ENCODE measurements at places on chromosomes 1 and 21. TPM values are rescaled to one million over a fixed set of nuclear protein-coding genes. Genes with fewer than 3 reads are reported as not detected.

MGST3 gene
- total RNA-seq, result 366 TPM

HES5 gene
- not detected for total RNA-seq

IFT25 gene
- total RNA-seq, result 116 TPM

UQCRH gene
- total RNA-seq, result 186 TPM

CTH gene
- total RNA-seq, result 14.7 TPM

IFNLR1 gene
- 9.3 TPM for total RNA-seq

POLR3GL gene
- total RNA-seq, result 17.8 TPM

PDE4B gene
- 9.6 TPM for total RNA-seq

VHLL gene
- total RNA-seq, result not detected

CFAP107 gene
- not detected for total RNA-seq

ERICH3 gene
- not detected for total RNA-seq

PEAR1 gene
- total RNA-seq, result 15.2 TPM

- no peak for DNase-seq
These were observed 121.2 kb downstream of the ITSN1 start for GRCh38 chr21:33763582-33763899.

GRCh38 chr1:110444561-110444960, 6.4 kb upstream of the PROK1 start:
- no peak for DNase-seq

GRCh38 chr1:204723131-204723787, 37.7 kb upstream of the LRRN2 start:
- peak; percentile 9 for DNase-seq

DNA sequence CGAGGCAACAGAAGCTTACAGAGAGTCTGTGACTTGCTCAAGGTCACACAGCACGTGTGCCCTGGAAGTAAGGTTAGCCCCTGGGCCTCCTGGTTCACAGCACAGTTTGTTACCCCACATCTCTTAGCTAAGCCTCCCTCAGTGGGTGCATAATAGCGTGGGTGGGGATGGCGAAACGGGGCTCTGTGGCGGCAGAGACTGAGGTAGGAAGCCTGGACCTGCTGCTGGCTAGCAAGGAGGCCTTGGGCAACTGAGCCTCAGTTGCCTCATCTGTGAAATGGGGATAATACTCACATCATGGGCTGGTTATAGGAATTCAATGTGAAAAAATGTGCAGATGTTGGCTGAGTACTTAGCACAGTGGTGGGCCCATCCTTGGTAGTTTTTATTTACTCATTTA, 596 bp downstream of the PADI4 start:
- DNase-seq, result no peak

DNA sequence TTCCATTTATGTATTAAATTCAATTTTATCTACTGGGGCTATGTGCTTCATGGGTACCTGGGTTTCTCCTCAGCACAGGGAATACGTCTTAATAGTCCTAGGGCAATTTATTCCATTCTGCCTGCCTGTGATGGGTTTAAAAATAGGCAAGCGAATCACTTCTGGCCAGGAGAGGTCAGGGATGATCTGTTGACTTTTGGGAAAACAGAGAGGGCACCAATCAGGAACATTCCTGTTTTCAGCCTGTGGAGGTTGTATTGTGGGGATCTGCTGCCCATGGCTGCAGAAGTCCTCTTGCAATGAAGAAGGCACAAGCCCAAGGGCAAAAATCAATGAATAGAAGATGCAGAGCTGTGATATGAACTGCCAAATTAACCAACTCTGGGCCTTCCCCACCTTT, 303.1 kb downstream of the CTH start:
- DNase-seq, result no peak

DNA sequence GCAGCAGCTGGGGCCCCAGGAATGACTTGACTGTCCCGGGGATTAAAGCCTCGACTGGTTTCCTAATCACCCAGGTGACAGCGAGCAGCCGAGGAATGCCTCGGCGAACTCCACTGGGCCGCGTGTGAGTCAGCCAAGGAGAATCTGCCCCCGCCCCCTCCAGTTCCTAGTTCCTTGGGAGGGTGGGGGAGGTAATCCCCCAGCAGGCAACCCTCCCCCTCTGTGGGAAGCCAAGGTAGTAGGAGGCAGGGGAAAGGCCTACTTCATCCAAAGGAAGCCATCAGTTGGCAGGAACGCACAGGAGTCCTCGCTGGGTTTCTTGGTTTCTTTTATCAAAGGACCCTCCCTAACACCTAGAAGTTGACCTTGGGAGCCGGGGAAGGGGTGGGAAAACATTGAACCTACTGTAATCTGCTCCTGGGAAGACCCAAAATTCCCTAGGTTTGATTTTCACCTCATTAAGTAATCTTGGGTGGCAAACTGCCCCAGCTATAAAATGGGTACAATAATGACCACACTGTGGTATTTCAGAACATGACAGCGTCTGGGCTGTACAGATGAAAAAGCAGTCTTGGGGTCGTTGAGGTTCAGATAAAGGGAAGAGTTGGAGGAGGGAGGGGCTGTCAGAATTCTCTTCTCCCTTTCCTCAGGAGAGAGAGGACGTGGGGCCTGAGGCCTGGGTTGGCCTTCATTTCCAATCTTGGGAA, 1.4 kb downstream of the TENT5B start:
- DNase-seq, result peak; percentile 92

DNA sequence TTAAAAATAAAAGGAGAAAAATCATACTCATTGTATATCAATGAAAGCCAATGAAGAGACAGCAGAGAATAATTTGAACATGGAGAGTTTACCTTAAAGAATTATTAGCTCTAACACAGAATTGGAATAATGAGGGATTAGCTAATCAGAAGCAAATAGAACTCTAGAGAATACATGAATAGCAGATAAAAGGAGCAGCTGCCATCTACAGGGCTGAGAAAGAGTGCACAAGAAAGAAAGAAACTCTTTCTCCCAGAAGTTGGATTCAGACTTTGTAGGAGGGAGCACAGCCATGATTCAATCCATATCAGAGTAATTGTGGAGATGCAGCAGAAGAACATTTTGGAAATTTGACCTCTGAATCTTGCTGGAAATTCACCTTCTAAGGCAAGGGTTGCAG, 1171.2 kb downstream of the PLA2G4A start:
- DNase-seq, result no peak

- DNase-seq, result no peak
These were observed 13.4 kb upstream of the KRTAP7-1 start for GRCh38 chr21:30842990-30843389.

DNA sequence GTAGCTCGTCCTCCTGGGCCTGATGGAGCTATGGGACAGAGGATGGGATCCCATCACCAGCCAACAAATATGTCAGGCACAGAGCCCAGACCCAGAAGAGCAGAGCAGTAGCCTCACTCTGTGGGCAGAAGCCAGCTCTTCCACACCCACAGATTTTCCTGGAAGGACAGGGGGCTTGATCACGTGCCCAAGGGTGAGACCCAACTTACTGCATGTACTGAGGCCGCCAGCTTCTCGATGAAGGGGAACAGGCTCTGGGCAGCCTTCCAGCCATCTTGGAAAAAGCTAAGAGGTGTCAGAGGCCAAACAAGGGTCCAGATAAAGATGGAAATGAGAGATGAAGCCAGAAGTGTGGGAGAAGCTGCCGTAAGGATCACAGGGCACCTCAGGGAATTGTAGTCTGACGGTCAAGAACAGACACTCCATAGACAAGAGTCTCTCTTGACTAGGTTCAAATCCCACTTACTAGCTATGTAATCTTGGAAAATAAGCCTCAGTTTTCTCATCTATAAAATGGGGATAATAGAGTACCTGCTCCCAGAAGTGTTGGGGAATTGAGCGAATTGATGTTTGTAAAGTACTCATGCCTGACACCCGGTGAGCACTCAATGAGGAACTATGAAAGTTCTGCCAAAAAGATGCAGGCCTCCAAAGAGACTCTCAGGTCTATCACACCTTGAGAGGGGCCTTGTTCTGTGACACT, 17.0 kb upstream of the TCEA3 start:
- DNase-seq, result no peak

- no peak for DNase-seq
These were observed 477.8 kb upstream of the CAMK1G start for GRCh38 chr1:209105701-209106100.

GRCh38 chr1:56339786-56340465, 239.4 kb downstream of the PLPP3 start:
- DNase-seq, result peak; percentile 30

- DNase-seq, result peak; percentile 69
These were observed 297.6 kb upstream of the VAMP3 start for GRCh38 chr1:7473223-7474142.

DNA sequence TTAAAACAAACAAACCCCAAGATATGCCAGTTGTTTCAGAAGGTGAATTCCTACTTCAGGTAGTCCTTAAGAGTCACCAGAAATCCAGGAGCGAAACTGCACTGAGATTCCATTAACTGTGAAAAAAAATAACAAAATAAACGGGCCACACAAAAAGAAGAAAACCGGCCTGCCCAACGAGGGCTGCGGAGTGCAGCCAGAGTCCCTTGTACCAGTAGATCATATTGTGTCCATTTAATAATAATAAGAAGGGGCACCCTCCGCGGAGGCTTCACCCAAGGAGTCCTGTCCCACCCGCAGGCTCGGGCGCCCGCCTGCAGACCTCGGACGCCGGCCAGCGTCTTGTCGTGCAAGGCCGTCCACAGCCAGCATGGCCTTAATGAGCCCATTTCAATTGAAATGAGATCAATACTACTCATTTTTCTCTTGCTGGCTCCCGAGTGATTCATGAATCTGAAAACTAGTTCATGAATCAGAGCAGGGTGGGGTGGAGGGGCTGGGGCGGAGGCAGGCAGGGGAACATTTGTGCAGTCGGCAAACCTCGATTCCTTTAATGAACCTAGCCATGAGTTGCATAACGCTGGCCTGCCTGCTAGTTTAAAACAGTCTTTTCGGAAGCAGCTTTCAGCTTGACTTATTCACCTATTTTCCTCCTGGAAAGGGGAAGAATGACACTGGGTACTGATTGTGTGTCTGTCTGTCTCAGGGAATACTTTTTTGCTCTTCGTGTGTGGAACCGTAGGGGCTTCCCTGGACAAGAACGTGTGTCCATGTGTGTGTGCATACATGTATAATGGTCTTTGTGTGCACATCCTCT, 113.1 kb upstream of the IRF2BP2 start:
- peak; percentile 61 for DNase-seq

- DNase-seq, result peak; percentile 3
These were observed at the start of gene TIAM1 for GRCh38 chr21:31343680-31344480. Gene TIAM1, minus strand, starts transcription at chr21:31344261. Its CDS starts 77,289 bp downstream, at chr21:31266972.

- no peak for DNase-seq
These were observed 65.9 kb downstream of the KCNK1 start for GRCh38 chr1:233679591-233680373.

GRCh38 chr1:55916481-55916880, 662.9 kb downstream of the PLPP3 start:
- DNase-seq, result no peak

DNA sequence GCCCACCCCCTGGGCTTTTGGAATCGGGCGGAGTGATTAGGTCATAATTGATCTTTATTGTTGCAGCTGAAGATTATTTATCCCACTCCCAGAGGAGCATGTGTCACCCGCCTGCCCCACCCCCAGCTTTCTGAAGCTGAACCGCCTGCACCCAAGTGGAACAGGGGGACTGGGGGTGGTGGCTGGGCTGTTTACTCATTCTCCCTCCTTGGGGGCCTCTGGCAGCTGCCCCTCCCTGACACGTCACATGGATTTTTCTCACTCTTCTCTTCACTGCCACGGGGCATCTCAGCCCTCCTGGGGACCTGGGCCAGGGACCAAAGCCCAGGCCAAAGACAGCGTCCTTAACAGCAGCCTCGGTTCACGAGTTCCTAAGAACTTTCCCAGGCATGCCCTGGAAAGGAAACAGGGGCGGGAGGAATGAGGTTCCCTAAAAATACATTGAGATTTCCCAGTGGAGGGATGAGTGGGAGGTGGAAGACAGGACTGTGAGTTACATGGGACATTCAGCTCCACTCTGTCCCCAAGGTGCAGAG, 31.6 kb upstream of the SOX13 start:
- peak; percentile 79 for DNase-seq

GRCh38 chr1:2949966-2950925, 71.0 kb upstream of the ACTRT2 start:
- peak; percentile 59 for DNase-seq

DNA sequence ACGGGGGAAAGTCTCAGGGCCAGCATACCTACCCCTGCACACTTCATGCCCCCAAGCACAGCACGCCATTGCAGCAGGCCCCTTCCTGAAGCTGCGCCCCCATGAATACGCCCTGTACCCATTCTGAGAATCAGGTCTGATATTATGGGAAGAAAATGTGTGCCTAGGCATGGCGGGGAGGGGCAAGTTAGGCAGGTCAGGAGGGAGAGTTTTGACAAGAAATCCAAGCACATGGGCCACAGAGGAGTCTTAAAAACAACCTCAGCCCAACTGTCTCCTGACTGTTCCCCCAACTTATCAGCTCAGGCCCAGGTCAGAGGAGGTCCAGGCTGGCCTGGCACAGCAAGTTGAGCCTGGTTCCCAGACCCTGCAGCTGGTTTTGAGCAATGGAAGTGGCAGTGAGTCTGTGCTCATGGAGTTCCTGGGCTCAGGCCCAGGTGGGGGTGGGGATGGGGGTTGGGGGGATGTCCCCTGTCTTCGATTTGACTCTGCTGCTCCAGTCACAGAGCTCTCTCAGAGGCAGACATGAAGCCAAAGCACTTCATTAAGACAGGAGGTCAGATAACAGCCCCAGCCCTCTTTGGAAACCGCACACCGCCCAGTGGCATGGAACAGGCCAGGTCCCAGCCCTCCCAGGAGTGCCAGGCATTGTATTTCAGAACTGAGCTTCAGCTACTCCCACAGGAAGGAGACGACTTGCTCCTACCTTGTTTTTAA, 20.6 kb upstream of the BCAR3 start:
- peak; percentile 81 for DNase-seq

DNA sequence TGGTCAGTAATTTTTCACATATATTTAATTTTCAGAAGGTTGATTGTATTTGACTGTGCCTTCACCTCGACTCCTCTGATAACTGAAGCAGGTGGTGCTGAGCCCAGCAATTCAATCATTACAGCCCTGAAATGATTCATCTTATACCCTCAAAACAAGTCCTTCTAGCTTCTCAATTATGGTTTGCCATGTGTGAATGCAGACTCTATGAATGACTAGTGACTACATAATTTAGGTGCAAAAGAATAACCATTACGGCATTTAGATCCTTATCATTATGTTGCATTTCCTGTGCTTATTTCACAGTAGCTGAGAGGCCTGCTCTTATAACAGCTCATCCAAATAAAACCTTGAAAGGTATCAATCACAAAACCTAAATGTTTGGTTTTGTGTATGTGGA, 54.0 kb upstream of the COL11A1 start:
- DNase-seq, result no peak

GRCh38 chr1:19403256-19403655, 82.1 kb downstream of the CAPZB start:
- no peak for DNase-seq

DNA sequence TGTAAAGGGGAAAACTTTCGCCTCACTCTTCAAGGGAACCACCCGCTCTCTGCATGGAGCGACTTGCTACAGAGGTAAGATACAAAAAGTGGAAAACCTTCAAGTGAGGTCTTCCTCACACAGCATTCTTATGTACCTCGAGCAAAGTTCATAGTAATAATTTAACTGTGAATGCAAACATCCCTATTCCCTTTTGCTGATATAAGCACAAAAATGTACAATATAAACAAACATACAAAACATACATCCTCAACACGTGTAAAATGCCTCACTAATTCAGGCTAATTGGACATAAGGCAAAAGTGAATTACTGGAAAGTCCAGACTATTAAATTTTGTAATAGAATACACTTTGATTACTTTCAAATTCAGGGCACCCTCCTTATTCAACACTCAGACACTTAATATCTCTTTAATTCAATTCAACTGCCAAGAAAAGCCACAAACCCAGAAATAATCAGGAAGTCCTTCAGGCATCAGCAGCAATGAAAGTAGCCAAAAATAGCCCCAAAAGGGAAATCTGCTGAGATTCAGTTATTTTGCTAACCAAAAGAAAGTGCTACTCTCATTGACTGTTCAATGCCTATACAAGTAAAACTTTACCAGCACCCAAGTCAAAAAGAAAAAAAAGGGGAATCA, 15.2 kb upstream of the LMX1A start:
- DNase-seq, result no peak

Measured in thyroid gland (tissue), 4 donors.